NCI-H2171 treated with DMSO at 0.1 percent for 48 hours (cell line): ENCODE measurements at places on chromosomes 1 and 21.

- DNase-seq: peak; percentile 64
Observed at GRCh38 chr1:162319493-162320175, 57.0 kb downstream of the SPATA46 start.

DNA sequence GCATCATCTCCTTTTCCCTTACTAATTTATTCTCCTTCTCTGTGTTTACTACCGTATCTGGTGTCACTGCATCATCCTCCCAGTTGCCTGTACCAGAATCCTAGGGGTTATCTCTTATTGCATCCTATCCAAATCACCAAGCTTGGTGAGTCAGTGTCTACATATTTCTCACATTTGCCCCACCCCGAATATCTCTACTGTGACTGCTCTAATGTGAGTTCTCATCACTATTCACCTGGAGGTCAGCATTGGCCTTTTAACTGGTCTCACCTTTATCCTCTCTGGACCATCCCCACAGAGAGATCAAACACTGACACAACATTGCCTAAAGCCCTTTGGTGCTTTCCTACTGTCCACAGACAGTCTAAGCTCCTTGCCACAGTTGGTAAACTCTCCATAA lies 45.7 kb upstream of the ZNF648 start:
- no peak for DNase-seq

- DNase-seq: peak; percentile 29
Observed at GRCh38 chr1:28928314-28928941, 14.1 kb downstream of the EPB41 start.

- peak; percentile 78 for DNase-seq
Observed at GRCh38 chr1:117120774-117121588, 568 bp downstream of the TRIM45 start.

DNA sequence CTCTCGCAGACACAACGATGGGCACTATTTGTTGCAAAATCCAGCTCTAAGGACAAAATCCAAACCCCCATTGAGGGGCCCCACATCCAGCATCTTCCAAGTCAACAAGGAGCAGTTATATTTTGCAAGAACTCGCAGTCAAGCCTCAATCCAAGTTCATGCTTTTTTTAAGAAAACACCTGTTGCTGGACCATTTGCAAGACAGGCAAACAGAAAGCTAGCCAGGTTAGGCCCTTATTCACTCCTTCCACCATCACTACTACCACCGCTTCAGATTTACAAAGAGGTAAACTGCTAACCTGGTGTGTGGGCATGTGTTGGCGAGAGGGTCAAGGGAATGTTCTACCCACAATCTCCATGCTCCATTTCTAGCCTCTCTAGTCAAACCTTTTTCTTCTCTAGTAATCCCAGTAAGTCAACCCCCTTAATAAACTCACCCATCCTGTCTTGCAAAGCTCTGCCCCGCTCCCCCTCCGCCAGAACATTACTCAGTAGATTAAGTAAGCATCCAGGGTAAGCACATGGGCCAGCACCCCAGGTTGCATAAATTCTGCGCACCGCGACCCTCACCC lies 703 bp downstream of the ERI3 start:
- no peak for DNase-seq

DNA sequence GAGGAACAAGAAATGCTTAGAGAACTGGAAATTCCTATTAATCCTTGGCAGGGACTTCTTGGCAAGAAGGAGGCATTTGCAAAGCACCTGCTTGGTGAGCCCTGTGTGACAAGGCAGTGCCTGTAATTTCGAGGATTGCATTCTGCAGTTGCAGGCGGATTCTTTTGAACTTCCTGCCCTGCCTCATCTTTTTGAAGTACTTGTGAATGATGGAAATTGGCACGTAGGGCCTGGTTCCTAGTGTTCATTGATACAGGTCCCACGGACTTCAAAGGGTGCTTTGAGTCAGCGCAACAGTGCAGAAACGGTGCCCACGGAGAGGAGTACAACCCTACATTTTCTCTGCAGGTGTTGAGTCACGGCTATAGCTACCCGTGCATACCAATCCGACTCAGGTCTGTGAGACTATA lies 6.4 kb downstream of the HUNK start:
- no peak for DNase-seq

GRCh38 chr1:44723064-44723463 lies 7.9 kb downstream of the RNU5D-1 start:
- DNase-seq: no peak

- DNase-seq: no peak
Observed at GRCh38 chr1:199302554-199302953, 663.7 kb downstream of the PTPRC start.

DNA sequence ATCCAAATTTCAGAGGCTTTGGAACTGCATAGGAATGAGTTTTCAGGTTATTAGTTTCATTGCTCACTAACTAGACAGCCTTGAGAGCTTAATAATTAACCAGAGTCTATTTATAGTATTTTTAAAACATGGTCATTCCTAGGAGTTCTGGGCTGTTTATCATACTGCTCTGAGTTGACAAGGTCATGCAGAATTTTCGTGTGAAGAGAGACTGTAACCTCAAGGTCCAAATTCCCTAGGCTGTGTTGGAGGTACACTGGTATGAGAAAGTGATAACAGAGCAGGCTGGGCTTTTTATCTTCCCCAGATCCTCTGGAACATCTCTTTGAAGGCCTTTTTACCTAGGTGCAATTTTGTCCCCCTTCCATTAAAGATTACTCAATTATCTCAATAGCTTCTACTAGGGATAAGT lies 736.3 kb downstream of the LTN1 start:
- no peak for DNase-seq

DNA sequence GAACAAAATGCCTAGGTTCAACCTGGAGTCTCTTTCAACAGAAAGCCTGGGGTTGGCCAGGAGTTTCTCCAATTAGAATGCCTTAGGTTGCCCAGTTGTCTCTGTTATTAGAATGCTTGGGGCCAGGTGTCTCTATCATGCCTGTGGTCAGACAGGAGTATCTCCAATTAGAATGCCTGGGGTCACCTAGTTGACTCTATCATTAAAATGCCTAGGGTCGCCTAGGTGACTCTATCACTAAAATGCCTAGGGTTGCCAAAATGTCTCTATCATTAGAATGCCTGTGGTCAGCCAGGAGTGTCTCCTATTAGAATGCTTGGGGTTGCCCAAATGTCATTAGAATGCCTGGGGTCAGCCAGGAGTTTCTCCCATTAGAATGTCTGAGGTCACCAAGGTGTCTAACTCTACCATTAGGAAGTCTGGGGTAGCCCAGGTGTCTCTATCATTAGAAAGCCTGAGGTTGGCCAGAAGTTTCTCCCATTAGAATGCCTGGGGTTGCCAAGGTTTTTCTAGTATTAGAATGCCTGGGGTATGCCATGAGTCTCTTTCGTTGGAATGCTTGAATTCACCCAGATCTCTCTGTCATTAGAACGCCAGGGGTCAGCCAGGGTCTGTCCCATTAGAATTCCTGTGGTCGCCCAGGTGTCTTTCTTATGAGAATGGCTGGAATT lies 57.9 kb downstream of the RNF187 start:
- no peak for DNase-seq

- DNase-seq: peak; percentile 67
Observed at GRCh38 chr1:220521778-220522177, 6.2 kb upstream of the MARK1 start.

GRCh38 chr1:16006552-16007485 lies 2.8 kb downstream of the SRARP start:
- no peak for DNase-seq

DNA sequence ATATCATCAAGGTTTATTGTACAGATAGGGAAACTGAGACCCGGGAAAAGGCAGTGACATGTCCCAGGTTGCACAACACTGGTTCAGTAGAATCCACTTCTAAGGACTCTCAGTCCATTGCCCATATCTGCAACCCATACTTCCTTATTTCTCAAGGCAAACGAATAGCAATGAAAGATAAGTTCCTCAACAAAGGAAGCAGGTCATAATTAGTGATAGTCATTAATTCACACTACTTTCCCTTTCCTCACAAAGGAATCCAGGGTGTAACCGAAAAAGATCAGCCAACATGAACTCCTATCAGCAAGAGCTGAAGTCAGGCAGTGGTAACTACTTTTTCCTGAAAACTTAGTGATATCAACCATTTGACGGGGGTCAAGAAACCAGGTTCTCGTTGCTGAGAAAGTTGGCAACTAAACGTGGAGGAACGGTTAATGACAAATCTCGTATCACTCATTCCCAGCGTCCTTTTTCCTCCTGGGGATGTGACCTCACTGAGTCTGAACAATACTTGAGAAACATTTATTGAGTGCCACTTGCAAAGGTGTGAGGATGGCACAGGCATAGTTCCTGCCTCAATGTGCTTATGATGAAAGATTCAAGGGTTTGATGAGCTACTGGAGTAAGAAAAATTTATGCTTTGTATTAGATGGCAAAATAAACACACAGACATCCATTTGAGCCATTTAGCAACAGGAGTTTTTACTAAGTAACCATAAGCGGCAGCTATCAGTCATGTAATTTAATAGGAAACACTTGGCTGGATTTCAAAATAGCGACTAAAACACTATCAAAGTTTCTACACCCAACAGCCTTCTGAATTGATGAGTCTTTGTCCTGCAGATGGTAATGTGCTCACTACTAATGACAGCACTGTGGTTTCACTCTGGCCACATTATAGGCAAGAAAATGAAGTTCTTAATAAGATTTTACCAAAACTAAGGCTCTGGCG lies 82.3 kb downstream of the PLPP3 start:
- DNase-seq: peak; percentile 34

DNA sequence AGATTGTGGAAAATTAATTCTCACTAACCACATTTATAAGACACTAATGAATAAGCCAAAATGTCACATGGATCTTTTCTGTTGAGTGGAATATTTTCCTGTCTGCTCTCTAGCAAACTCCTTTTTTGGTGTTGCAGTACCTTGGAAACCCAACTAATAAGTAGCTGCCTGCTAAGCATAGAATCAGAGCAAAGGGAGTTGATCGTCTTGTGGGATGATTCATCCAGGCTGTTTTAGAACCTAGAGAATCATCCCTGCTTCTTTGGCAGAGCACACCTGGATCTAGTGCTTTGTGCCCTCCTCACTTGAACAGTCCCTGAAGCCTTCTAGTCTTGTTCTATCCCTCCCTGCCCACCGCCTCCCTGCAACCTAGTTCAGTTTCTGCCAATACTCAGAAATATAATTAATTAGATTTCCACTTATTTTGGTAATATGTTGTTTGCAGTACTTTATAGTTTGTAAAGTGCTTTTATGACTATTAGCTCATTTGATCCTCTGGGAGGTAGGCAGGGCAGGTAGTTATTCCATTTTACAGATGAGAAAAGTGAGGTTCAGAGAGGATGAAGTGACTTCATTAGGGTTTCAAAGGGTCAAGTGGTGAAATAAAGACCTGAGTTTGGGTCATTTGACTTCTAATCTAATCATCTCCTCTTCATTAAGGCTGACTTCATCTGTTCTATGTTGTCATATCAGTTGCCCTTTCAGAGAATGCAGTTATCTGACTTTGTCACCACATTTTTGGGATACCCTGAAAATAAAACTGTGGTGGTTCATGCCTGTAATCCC lies 2.5 kb downstream of the AGO4 start:
- no peak for DNase-seq

- DNase-seq: no peak
Observed at GRCh38 chr1:167524651-167525050, 6.3 kb upstream of the CD247 start.

DNA sequence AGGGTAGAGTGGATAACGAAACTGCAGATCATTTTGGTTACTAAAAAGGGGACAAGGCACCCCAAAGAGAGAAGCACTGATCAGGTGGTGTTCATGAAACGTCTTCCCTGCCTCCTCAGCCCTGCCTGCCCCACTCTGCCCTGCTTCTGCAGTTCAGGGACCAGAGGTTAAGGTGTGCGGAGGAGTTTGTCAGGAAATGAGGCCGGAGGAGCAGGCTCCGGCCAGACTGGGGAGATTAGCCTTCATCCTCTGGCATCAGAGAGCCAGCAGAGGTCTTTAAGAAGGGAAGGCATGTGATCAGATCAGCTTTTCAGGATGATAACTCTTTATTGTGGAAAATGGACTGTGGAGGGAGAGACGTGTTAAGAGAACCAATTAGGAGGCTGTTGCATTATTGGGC lies 291.9 kb upstream of the NR5A2 start:
- no peak for DNase-seq

DNA sequence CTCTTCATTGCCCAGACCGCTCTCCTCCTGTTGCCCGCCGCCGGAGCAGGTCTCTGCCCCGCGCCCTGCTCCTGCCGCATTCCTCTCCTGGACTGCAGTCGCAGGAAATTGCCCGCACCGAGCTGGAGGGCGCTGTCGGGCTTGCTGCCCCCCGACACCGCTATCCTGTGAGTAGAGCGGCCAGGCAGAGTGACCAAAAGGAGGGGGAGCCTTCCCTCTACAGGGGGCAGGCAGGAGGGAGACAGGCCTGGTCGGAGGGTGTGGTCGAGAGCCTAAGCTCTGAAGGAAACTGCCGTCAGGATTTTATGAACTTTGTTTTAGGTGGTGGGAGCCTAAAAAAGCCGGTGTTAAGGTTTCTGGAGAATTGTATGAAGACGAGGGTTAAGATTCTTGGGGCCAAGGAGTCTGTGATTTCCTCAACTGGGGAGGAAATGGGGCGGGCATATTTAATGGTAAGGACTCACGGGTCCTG lies 517 bp downstream of the LRIG2 start:
- DNase-seq: no peak

- DNase-seq: no peak
Observed at GRCh38 chr1:91685994-91686393, 185.3 kb downstream of the CDC7 start.

- DNase-seq: peak; percentile 76
Observed at GRCh38 chr1:75203415-75204277, 69.5 kb downstream of the LHX8 start.

GRCh38 chr1:107010582-107010981 lies 45.9 kb upstream of the PRMT6 start:
- no peak for DNase-seq

- DNase-seq: no peak
Observed at GRCh38 chr1:32031578-32032274, 18.1 kb downstream of the KHDRBS1 start.

DNA sequence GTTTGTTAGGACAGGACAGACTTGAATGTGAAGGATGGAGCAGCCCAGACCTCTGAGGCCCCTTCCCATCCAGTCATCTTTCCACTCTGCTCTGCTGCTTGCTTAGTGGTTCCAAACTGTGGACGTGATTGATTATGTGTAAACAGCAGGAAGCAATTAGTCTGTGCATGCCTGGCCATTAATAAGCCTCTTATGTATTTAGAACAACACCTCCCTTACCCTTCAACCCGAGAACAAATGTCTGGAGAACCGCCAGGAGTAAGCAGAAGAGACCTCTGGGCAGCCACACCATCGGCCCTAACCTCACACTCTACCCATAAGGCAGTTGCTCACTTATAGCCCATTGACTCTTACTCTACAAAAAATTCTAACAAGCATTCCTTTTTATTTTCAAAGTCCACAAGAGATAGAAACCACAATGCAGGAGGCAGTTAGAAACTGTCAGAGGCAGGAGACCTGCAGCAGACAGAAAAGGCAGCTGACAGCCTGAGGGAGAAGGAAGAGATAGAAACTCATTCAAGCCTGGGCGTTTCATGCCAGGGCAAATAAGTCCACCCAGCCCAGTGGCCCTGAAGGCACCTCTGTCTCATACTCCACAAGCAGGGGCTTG lies 5.8 kb upstream of the EPHA8 start:
- no peak for DNase-seq

DNA sequence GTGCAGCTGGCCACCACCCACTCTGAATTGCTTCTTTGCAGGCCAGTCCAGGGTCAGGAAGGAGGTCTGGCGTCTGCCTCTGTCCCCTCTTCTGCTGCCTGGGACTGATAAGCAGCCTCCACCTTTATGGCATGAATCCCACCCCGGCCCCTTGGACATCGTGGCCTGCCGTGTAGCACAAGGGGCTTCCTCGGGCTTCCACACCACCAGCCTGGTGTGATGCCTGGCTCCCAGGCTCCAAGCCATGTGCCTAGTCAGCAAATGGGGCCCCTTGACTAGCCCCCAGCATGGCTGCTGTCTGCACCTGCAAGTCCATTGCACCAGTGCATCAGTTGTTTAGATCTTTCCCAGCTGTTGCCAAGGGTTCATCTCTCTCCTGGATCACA lies 9.9 kb upstream of the ARF1 start:
- no peak for DNase-seq
